ENCODE measurements at places on chromosomes 2 and 18.

DNA sequence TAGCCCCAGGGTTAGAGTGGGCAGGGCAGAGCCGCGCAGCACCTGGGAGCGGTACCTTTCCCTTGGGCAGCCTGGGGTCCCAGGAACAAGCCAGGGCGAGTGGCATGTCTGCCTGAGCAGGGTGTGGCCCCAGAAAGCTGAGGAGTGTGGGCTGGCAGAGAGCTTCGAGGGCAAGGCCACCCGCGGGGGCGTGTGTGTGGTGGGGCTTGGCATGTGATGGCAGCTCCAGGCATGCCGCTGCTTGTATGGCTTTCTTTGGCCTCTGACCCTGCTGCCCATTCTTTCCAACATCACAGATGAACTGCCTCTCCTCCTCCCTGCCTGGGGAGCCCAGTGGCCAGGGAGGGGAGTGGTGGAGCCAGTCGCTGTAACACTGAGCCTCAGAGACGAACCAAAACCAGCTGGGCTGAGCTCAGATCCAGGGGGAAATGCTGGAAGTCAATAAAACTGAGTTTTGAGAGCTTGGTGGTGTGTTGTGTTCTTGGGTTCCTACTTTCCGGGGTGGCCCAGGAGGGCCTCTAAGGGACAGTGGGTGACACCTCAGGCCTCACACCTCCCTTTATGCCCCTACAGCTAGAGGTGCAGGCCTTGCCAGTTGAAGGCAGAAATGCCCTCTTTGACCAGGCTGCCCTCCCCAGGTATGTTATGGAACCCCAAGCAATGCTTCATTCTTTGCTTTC is 7.4 kb downstream of the DNAJB2 start:
- DNase-seq, result peak; percentile 68
- H3K4me1 ChIP-seq, result peaks cover 6% of the 10 kb centered on the region
- no peak overlapping the region for H3K27ac ChIP-seq
- H3K4me3 ChIP-seq, result no peak overlapping the region

- no peak overlapping the region for H3K4me3 ChIP-seq
- H3K36me3 ChIP-seq, result no peaks in the 10 kb centered on the region
- peak; percentile 59 for DNase-seq
- H3K27ac ChIP-seq, result no peak overlapping the region
Measured at GRCh38 chr2:72138011-72138881, 9.4 kb downstream of the CYP26B1 start.

DNA sequence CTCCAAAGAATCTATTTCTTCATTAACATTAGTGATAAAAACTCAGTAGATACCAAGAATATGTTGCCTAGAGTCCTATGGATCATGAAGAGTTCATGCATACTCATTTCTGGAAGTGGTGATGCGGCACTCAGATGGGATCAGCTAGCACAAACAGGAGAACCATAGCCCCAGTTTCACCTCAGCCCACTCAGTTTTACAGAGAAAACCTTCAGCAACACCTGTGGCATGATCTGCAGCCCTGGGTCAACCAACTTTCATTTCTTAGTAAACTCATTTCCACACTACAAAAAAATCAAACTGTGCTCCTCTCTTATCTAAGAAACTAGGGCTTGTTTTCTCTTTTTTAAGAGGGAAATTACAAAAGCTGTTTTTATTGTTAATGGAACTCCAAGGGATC is 569.4 kb downstream of the CCDC85A start:
- H3K27ac ChIP-seq, result no peak overlapping the region
- no peaks in the 10 kb centered on the region for H3K36me3 ChIP-seq
- peaks cover 3% of the 10 kb centered on the region for H3K27me3 ChIP-seq
- no peak for DNase-seq
- no peak overlapping the region for H3K4me3 ChIP-seq
- no peaks in the 10 kb centered on the region for H3K4me1 ChIP-seq

GRCh38 chr2:187826023-187826422 is 271.8 kb upstream of the TFPI start:
- H3K4me3 ChIP-seq, result no peak overlapping the region
- no peaks in the 10 kb centered on the region for H3K4me1 ChIP-seq
- no peak for DNase-seq
- no peaks in the 10 kb centered on the region for H3K27me3 ChIP-seq
- no peaks in the 10 kb centered on the region for H3K36me3 ChIP-seq

GRCh38 chr2:231707927-231708772 is at the start of gene PTMA:
Gene PTMA, plus strand, starts transcription at chr2:231708525. Its CDS starts 182 bp downstream, at chr2:231708707.
- H3K36me3 ChIP-seq, result peaks cover 17% of the 10 kb centered on the region
- peak; percentile 100 for DNase-seq
- no peaks in the 10 kb centered on the region for H3K27me3 ChIP-seq
- H3K4me3 ChIP-seq, result peak within 1 kb of the TSS; percentile 99
- peak within 1 kb of the TSS; percentile 99 for H3K27ac ChIP-seq
- peaks cover 24% of the 10 kb centered on the region for H3K4me1 ChIP-seq

DNA sequence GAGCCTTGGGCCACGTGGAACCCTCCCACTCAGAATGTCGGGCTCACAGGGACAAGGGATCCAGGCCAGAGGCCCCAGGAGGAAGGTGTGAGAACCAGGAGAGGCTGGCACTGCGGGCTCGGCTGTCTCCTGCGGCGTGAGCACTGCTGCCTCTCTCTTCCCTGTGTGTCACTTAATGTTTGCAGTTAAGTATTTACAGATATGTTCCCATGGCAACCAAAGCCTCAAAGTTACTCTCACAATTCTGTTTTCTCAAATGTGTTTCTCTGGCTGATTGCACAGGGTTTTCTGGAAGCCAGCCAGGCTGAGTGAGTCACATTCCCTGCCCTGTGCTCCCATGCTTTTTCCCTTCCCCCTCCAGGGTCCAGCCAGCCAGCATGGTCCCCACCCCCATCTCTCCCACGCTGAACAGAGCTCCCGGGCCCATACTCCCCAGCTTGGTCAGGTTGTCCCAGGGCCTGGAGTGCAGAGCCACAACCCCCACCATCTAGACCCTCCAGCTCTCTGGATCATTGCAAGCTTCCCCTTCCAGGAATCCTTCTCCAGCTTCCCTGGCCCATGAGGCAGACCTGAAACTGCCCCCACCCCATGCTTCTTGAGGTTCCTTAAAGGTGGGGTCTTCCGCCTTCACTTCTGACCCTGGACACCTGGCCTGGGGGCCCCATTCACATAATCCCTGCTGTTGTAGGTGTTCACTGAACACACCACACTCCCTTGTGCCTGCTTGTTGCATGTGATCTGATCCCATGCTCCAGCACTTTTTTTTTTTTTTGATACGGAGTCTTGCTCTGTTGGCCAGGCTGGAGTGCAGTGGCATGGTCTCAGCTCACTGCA is 265.9 kb downstream of the CELF4 start:
- H3K27me3 ChIP-seq, result no peaks in the 10 kb centered on the region
- peak; percentile 82 for DNase-seq
- H3K36me3 ChIP-seq, result no peaks in the 10 kb centered on the region
- no peak overlapping the region for H3K27ac ChIP-seq

DNA sequence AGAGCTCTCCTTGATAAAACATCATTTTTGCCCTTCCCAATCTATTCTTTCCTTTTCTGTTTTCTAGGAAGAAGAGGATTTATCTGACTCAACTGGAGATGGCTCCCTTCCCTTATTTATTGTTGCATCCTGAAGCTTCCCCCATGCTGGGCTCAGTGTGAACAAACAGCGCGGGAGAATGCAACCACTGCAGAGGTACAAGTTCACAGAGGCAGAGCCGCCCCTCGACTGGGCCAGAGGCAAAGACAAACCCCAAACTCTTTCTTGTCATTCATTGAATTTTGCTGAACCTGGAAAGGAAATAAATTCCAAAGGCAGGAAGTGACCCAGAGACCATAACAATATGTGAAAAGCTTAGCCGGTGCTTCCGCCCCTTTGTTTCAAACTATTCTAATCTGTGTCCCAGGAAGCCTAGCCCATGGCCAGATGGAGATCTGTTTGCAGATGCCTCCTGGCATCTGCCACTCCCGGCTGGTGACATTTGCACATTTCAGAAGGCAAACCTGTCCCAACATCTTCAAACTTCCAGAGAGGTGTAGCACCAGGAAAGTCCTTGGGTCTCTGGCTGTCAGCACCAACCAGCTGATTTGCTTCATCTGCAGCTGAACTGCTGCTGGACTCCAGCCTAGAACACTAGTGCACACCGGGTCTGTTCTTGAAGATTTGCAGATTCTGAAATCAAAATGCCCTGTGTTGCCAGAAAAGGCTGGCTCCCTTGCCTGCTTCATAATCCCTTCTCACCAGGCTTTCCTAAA is 79.4 kb upstream of the MAP4K3 start:
- no peaks in the 10 kb centered on the region for H3K27me3 ChIP-seq
- H3K27ac ChIP-seq, result peak overlapping the region; percentile 75
- H3K4me1 ChIP-seq, result peaks cover 63% of the 10 kb centered on the region
- no peak for DNase-seq

DNA sequence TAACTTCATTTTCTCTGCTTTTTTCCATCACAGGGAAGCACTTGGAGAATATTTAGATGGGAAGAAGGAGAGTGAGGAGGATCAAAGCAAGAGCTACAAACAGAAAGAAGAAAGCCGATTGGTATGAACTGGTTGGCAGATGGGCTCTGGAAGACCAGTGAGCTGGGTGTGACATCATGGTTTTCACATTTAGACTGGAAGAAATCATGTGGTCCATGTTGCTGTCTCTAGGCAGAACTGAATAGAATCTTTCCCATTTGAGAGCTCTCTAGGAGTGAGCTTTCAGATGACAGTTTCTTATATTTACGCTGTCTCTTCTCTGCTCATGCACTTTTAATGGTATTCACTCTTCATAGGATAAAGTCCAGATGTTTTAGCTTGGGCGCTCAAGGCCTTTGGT is 12.6 kb downstream of the DRC1 start:
- no peaks in the 10 kb centered on the region for H3K4me1 ChIP-seq
- H3K27me3 ChIP-seq, result no peaks in the 10 kb centered on the region
- no peak overlapping the region for H3K4me3 ChIP-seq

DNA sequence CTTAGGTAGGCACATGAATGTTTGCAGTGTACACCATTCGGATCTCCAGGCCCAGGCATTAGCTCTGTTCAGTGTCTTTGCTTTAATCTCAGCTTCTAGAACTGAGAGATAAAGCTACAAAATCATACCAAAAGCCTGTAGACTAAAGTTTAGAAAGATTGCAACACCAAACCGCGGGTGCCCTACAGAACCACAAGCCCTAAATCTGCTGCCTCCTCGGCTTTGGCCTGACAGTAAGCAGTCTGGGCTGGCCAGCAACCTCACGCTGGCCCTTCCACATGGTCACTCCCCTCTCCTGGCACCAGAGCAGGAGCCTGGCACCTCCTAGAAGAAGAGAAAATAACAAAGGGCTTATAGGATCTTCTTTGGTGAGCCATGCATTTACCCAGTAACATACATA is 8.9 kb upstream of the OSR1 start:
- no peak overlapping the region for H3K4me3 ChIP-seq
- no peak overlapping the region for H3K27ac ChIP-seq
- H3K27me3 ChIP-seq, result peaks cover 16% of the 10 kb centered on the region
- DNase-seq, result no peak
- H3K4me1 ChIP-seq, result peaks cover 6% of the 10 kb centered on the region
- no peaks in the 10 kb centered on the region for H3K36me3 ChIP-seq

- no peaks in the 10 kb centered on the region for H3K27me3 ChIP-seq
- H3K27ac ChIP-seq, result no peak overlapping the region
- no peak overlapping the region for H3K4me3 ChIP-seq
- no peak for DNase-seq
Measured at GRCh38 chr18:22585821-22586220, 168.1 kb upstream of the CTAGE1 start.

GRCh38 chr2:100124761-100125160 is 17.6 kb downstream of the AFF3 start:
- H3K4me1 ChIP-seq, result no peaks in the 10 kb centered on the region
- H3K36me3 ChIP-seq, result no peaks in the 10 kb centered on the region
- no peak overlapping the region for H3K27ac ChIP-seq
- H3K4me3 ChIP-seq, result no peak overlapping the region

GRCh38 chr18:24089515-24090337 is 49.1 kb upstream of the CABYR start:
- no peaks in the 10 kb centered on the region for H3K27me3 ChIP-seq
- no peak overlapping the region for H3K27ac ChIP-seq
- no peaks in the 10 kb centered on the region for H3K4me1 ChIP-seq
- H3K4me3 ChIP-seq, result no peak overlapping the region

All from upper lobe of right lung (tissue), 1 donor.